ENCODE measurements at places on chromosomes 12 and 14.

DNA sequence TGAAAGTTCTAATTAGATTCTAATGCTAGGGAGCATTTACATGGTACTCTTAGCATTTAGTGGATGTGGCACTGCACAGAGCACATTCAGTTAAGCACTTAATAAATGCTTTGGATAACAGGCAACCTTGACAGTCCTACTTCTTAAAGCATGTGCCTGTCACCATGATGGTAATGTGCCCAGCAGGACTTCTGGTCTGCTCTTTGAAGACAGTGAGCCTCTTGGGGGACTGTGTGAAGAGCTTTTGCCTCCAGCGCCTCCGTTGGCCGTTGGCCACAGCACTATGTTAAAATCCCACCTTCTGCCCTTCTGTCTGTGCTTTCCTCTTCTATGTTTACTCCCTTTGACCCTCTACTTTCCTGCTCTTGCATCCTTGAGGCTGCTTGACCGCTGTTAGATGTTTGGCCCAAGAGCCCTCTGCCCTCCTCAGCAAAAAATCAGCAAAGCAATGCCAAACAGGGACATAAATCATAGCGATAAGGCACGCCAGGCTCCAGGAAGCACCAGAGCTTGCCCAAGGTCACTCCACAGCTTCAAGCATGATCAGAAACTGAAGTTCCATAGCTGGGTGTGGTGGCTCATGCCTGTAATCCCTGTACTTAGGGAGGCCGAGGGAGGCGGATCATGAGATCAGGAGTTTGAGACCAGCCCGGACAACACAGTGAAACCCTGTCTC lies 8.3 kb downstream of the CDKL1 start:
- DNase-seq = no peak

GRCh38 chr12:47520029-47520428 lies 185.8 kb downstream of the RPAP3 start:
- no peak for DNase-seq

DNA sequence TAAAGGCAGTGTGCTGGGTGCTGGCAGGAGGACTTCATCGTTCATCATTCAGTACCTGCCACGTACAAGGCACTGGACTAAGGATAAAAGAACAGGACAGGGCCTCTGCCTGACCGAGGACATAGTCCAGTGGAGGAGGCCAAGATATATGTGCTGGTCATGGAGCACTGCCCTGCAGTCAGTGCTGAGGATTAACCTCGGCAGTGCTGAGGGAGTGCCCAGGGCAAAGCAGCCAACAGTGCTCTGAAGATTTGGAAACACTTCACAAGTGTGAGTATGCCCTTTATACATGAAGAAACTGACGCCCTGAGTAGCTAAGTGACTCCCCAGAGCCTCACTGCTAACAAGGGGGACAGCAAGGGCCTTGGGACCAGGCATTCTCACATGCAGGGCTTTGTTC lies 71.4 kb upstream of the RFX4 start:
- DNase-seq = no peak

DNA sequence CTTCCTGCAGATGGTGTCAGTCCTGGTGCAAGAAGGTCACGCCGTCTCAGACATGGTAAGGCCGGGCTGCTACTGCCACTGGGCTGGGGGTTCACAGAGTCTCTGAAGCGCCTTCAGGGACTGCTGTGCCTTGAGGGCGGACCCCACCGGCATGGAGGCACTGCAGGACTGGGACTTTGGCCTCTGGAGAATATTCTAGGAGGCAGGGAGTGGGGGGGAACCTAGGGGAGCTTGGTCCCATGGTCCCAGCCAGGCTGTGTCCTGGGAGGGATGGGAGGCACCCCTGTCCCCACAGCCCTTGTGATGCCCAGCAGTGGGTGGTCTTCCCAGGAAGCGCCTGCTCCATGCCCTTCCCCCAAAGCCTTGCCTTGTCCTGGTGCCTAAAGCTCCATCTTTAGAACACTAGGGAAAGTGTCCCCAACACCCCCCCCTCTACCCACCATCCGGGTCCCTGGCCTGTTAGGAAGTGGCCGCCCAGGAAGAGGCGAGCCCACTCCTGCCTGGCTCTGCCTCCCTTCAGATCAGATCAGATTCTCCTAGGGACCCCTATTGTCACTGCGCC lies 1.5 kb downstream of the AMN start:
- DNase-seq = no peak

- peak; percentile 86 for DNase-seq
Measured at GRCh38 chr12:47088021-47088944, 8.5 kb upstream of the AMIGO2 start.

- DNase-seq = no peak
Measured at GRCh38 chr12:117273091-117273490, 82.8 kb upstream of the FBXO21 start.

DNA sequence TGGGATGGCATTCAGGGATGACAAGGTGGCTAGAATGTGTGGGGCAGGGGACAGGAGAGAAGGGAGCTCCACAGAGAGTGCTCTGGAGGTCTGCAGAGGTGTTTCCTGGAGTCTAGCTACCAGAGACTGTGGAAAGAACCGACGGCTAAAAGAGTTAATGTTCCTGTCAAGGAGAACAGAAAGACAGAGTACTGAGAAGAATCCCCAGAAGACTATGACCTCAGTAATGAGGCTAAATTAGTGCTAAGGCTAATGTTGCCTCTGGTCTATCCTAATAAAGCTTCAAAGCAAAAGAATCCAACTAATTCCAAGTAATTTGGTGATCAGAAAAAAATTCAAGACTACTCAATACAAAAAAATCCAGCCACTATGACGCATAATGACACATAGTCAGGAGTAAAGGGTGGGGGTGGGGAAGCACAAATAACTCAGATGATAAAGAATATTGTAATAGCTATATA lies 44.7 kb downstream of the FERMT2 start:
- peak; percentile 86 for DNase-seq
